ENCODE measurements at places on chromosomes 3 and 15. TPM values are rescaled to one million over a fixed set of nuclear protein-coding genes. Genes with fewer than 3 reads are reported as not detected.

DNA sequence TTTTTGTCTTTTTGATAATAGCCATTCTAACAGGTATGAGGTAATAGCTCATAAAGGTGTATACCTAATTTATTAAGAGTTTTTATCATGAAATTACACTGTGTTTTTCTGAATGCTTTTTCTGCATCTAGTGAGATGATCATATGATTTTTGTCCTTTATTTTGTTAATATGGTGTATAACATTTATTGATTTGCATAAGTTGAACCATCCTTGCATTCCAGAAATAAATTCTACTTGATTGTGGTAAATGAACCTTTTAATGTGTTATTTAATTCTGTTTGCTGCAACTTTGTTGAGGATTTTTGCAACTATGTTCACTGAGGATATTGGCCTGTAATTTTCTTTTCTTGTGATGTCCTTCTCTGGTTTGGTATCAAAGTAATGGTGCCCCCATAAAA lies 28.0 kb upstream of the PCSK6 start:
- DNase-seq, result no peak
- H3K27ac ChIP-seq, result no peak overlapping the region
- H3K27me3 ChIP-seq, result no peaks in the 10 kb centered on the region

Gene POLQ
- polyA plus RNA-seq, result 0.11 TPM

- no peak overlapping the region for H3K4me3 ChIP-seq
- no peak overlapping the region for H3K27ac ChIP-seq
- DNase-seq, result no peak
- H3K4me1 ChIP-seq, result no peaks in the 10 kb centered on the region
- no peaks in the 10 kb centered on the region for H3K27me3 ChIP-seq
Measured at GRCh38 chr15:54836052-54836795, 360.5 kb downstream of the RSL24D1 start.

Gene C3orf22
- not detected for polyA plus RNA-seq

DNA sequence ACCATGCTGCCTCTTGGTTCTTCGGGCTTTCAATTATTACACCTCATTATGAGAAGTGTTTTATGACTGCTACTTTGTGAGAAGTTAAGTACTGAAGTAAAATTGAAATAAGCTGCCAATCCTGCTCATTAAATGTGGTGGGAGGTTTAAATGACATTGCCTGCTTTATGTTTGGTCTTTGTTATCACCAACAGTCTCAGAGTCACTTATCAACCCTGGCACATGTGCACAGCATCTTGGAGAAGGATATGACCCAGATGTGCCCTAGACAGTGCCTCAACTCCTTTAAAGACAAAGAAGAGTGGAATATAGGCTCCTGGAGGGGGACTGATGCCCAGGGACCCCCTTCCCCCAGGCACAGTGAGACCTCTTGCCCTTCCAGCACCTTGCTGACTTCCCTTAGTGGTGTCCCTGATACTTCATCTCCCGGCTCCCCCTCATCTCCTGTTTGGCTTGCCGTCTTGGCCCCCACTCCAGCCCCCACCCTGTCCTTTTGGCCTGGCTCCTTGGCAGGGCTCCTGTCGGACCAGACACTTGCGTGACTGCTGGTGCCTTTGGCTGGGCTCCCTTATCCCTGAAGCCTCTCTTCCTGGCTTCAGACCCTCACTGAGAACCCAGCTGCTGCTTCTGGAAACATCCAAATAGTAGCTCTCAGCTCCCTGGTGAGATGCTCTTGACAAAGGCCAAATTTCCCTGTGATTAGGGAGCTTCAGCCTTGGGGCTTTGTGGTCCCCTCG lies 39.8 kb downstream of the ARHGAP31 start:
- H3K4me1 ChIP-seq, result no peaks in the 10 kb centered on the region
- H3K36me3 ChIP-seq, result no peaks in the 10 kb centered on the region
- no peak overlapping the region for H3K4me3 ChIP-seq
- DNase-seq, result no peak
- H3K27ac ChIP-seq, result no peak overlapping the region

Gene SPATA12
- not detected for polyA plus RNA-seq

- DNase-seq, result no peak
- no peaks in the 10 kb centered on the region for H3K36me3 ChIP-seq
- no peak overlapping the region for H3K4me3 ChIP-seq
- no peaks in the 10 kb centered on the region for H3K27me3 ChIP-seq
- H3K4me1 ChIP-seq, result no peaks in the 10 kb centered on the region
Measured at GRCh38 chr3:139735191-139735590, 57.4 kb upstream of the NMNAT3 start.

GRCh38 chr15:52020221-52021085 lies 1.4 kb downstream of the MAPK6 start:
- DNase-seq, result no peak
- H3K4me3 ChIP-seq, result peak overlapping the region; percentile 78
- peak overlapping the region; percentile 89 for H3K27ac ChIP-seq
- H3K36me3 ChIP-seq, result no peaks in the 10 kb centered on the region
- no peaks in the 10 kb centered on the region for H3K27me3 ChIP-seq

GRCh38 chr3:71104976-71105375 lies 478.6 kb downstream of the FOXP1 start:
- H3K4me3 ChIP-seq, result no peak overlapping the region
- H3K4me1 ChIP-seq, result peaks cover 84% of the 10 kb centered on the region
- no peak overlapping the region for H3K27ac ChIP-seq
- no peaks in the 10 kb centered on the region for H3K27me3 ChIP-seq
- H3K36me3 ChIP-seq, result peaks cover 16% of the 10 kb centered on the region

Gene C3orf85
- polyA plus RNA-seq, result not detected

- no peak overlapping the region for H3K27ac ChIP-seq
- H3K27me3 ChIP-seq, result no peaks in the 10 kb centered on the region
- no peaks in the 10 kb centered on the region for H3K4me1 ChIP-seq
Measured at GRCh38 chr3:15875016-15875689, 77.4 kb upstream of the ANKRD28 start.

Gene ATG3
- polyA plus RNA-seq, result 70.2 TPM

Gene CCR4
- 9.9 TPM for polyA plus RNA-seq

Gene DHX30
- polyA plus RNA-seq, result 31.3 TPM

GRCh38 chr15:93048759-93049161 lies 40.3 kb downstream of the RGMA start:
- peaks cover 21% of the 10 kb centered on the region for H3K4me1 ChIP-seq
- no peak overlapping the region for H3K4me3 ChIP-seq
- H3K27ac ChIP-seq, result no peak overlapping the region
- H3K27me3 ChIP-seq, result no peaks in the 10 kb centered on the region
- DNase-seq, result no peak
- no peaks in the 10 kb centered on the region for H3K36me3 ChIP-seq

- no peak overlapping the region for H3K27ac ChIP-seq
- no peaks in the 10 kb centered on the region for H3K36me3 ChIP-seq
- H3K27me3 ChIP-seq, result no peaks in the 10 kb centered on the region
- H3K4me1 ChIP-seq, result peaks cover 69% of the 10 kb centered on the region
- H3K4me3 ChIP-seq, result no peak overlapping the region
- DNase-seq, result no peak
Measured at GRCh38 chr3:177190756-177191681, 6.3 kb downstream of the TBL1XR1 start.

- no peak overlapping the region for H3K27ac ChIP-seq
- no peaks in the 10 kb centered on the region for H3K4me1 ChIP-seq
- no peak for DNase-seq
- peaks cover 4% of the 10 kb centered on the region for H3K36me3 ChIP-seq
Measured at GRCh38 chr15:41006479-41006878, 53.2 kb downstream of the CHAC1 start.

- peak overlapping the region; percentile 66 for H3K4me3 ChIP-seq
- H3K36me3 ChIP-seq, result no peaks in the 10 kb centered on the region
- peak; percentile 88 for DNase-seq
- H3K27ac ChIP-seq, result peak overlapping the region; percentile 58
Measured at GRCh38 chr3:186909078-186909853, 21.1 kb upstream of the ST6GAL1 start.

- H3K27ac ChIP-seq, result no peak overlapping the region
- H3K4me1 ChIP-seq, result no peaks in the 10 kb centered on the region
- H3K36me3 ChIP-seq, result no peaks in the 10 kb centered on the region
- no peak for DNase-seq
- H3K27me3 ChIP-seq, result no peaks in the 10 kb centered on the region
Measured at GRCh38 chr3:117600666-117601065, 891.1 kb downstream of the TUSC7 start.

Gene NEIL1
- 2.6 TPM for polyA plus RNA-seq

GRCh38 chr15:60049948-60050347 lies 45.8 kb downstream of the FOXB1 start:
- H3K36me3 ChIP-seq, result no peaks in the 10 kb centered on the region
- no peak overlapping the region for H3K4me3 ChIP-seq
- peaks cover 3% of the 10 kb centered on the region for H3K4me1 ChIP-seq

GRCh38 chr15:74376825-74377581 lies 9.6 kb upstream of the CYP11A1 start:
- DNase-seq, result no peak
- H3K27ac ChIP-seq, result no peak overlapping the region
- H3K4me1 ChIP-seq, result peaks cover 22% of the 10 kb centered on the region
- no peak overlapping the region for H3K4me3 ChIP-seq

- H3K27me3 ChIP-seq, result no peaks in the 10 kb centered on the region
- no peaks in the 10 kb centered on the region for H3K4me1 ChIP-seq
- no peak overlapping the region for H3K4me3 ChIP-seq
- no peaks in the 10 kb centered on the region for H3K36me3 ChIP-seq
- no peak for DNase-seq
Measured at GRCh38 chr15:26632500-26632899, 140.4 kb downstream of the GABRB3 start.

Gene DAPK2
- 0.93 TPM for polyA plus RNA-seq

Gene SLC15A2
- polyA plus RNA-seq, result 0.59 TPM

GRCh38 chr3:11236588-11237461 lies 35.4 kb upstream of the ATG7 start:
- H3K27ac ChIP-seq, result no peak overlapping the region
- no peaks in the 10 kb centered on the region for H3K36me3 ChIP-seq
- H3K27me3 ChIP-seq, result no peaks in the 10 kb centered on the region
- no peak overlapping the region for H3K4me3 ChIP-seq
- peak; percentile 72 for DNase-seq
- no peaks in the 10 kb centered on the region for H3K4me1 ChIP-seq

GRCh38 chr3:129654131-129654530 lies 47.7 kb upstream of the PLXND1 start:
- H3K4me1 ChIP-seq, result no peaks in the 10 kb centered on the region
- H3K27ac ChIP-seq, result no peak overlapping the region
